OCI-M1 (cell line): ENCODE measurements at places on chromosomes 7 and 10.

DNA sequence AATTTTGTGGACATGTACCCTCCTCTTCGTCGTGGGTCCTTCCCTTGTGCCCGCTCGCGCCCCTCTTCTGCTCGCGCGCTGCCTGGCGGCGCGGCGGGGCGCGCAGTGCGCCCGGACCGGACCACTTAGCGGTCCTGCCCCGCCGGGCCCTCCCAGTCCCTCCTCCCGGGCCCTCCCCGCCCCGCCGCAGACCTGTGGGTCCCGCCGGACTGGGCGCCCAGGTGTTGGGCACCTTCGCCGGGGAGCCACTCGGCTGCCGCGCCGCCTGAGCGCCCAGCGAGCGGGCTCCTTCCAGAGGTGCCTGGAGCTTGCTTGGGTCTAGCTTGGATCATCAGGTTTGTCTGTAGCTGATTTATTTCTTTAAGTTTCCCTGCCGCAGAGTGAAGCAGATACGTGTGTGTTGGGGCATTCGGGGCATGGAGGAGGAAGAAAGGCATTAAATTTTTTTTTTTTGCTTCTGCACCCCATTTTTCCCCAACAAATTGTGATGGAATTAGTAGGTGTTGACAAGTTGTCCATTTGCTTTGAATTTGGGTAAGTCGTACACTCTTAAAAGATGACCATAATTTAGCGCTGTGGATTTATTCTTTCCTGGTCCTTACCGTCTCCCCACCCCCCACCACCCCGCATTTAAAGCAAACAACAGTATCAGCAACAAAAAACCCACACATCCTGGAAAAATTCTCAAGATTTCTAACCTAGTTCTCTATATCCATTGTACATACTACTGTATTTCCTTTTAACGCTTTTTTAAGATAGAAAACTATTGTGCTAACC is 905 bp downstream of the C1GALT1 start:
- DNase-seq: peak; percentile 47

DNA sequence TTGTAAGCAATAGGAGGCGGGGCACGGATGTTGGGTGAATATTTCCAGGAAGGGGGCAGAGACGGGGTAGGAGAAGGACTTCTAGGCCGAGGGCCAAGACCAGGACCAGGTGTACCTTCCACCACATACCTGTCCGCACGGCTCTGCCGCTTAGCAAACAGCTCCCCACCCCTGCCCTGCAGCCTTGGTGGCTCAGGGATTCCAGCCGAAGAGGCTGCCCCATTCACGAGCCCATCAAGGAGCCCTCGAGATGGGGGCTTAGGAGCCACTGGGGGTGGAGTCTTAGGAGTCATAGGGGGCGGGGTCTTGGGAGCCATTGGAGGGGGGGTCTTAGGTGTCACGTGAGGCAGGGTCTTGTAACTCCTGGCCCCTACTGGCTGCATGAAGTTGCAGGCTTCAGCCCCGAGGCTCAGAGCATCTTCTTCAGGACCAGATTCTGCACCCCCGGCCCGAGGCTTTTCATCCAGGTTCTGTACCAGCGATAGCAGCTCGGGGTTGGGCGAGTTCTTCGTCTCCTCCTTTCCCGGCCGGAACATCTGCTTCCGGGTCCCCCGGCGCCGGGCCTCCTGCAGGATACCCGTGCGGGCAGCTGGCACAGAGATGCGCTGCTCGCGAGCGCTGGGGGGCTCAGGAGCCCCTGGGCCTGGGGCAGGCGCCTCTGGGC is 6.1 kb upstream of the MYOZ1 start:
- DNase-seq: no peak

DNA sequence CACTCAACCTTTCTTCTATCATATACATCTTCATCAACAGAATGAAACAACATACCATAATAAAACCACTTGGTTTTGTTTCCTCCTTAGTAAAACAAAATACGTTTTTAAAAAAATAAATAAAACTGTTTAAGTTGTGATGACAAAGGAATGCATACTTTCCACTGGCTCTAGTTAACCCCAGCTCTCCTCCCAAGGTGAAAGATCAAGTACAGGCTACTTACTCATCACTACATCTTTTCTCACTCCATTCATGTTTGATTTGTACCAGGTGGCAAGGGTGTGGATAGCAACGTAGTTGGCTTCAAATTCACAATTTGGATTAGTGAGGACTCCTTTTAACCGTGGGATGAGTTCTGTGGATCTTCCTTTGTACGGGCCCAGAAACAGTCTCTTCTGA is 14.7 kb downstream of the OGA start:
- DNase-seq: no peak

- no peak for DNase-seq
Measured at GRCh38 chr7:133778472-133778871, 348.7 kb upstream of the LRGUK start.

- DNase-seq: no peak
Measured at GRCh38 chr7:147937428-147937827, 653.1 kb upstream of the C7orf33 start.

GRCh38 chr7:116809636-116810266 is 52.6 kb upstream of the CAPZA2 start:
- DNase-seq: peak; percentile 72

GRCh38 chr10:71622616-71623015 is 97.0 kb downstream of the C10orf105 start:
- no peak for DNase-seq

GRCh38 chr10:43200538-43201390 is 62.5 kb downstream of the CSGALNACT2 start:
- DNase-seq: no peak

- DNase-seq: peak; percentile 87
Measured at GRCh38 chr7:77923419-77923818, 124.8 kb downstream of the PHTF2 start.

DNA sequence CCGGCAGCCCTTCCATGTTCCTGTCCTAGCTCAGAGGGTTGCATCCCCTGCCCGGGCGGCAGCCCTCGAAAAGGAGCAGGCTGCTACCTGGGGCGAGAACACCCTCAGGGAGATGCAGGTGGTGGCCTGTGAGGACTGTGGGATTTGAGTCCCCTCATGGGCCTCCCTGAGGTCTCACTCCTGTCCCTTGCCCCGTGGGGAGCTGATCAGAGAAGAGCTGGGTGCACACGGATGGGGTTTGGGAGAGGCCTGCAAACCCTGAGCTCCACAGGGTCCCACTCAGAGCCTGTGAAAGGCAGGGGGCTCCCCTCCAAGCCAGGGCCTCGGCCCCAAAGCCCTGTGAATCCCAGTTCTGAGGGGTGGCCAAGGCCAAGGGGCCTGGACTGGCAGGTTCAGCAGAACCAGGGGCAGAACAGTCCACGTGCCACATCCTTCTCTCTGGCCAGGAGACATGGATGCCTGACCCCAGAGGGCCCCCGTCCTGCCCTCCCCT is 424 bp upstream of the CYP2W1 start:
- DNase-seq: no peak

DNA sequence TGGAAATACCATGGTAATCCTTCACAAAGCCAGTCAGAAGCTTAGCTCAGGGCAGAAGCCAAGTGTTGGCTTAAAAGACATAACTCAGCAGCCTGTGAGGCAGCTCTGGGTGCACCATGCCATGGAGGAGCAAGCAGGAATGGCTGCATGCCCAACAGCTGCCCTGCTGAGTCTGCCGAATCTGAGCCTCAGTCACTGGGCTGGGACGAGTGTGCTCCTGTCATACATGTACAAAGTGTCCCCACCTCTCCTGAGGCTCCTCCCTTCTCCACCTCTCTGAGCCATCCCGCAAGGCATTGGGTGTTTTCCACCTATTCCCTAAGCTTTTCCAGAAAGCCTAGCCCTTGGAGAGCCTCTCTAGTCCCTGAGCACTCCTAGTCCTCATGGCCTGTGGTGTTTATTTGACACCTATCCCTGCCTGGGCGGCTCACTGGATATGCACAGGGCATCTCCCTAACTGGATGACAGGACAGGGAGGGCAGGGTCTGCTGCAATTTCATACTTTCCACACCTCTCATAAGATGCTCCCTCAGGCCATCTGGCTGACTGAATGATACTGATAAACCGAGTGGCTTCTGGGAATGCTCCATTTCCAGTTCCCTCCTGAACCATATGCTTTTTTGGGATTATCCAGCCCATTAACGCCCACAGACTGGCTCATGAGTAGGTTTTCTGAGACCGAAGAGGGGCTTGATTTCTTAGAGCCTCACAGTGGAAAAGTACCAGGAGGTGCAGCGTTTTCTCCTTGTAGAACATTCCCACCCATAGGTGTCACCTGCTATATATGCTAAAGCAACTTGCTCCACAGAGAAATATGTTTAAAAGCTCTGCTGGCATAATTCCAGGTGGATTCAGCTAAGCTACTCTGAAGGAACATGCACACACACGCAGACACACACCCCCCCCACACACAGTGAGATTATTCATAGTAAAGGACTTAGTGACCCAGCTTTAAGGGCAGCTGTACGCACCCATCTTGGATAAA is 199.3 kb downstream of the SNX10 start:
- no peak for DNase-seq

- no peak for DNase-seq
Measured at GRCh38 chr7:130142654-130143333, 62.4 kb downstream of the TMEM209 start.

- DNase-seq: peak; percentile 71
Measured at GRCh38 chr10:90399782-90400181, 458.1 kb downstream of the HTR7 start.

GRCh38 chr10:111084366-111085255 is 7.8 kb downstream of the ADRA2A start:
- DNase-seq: no peak

DNA sequence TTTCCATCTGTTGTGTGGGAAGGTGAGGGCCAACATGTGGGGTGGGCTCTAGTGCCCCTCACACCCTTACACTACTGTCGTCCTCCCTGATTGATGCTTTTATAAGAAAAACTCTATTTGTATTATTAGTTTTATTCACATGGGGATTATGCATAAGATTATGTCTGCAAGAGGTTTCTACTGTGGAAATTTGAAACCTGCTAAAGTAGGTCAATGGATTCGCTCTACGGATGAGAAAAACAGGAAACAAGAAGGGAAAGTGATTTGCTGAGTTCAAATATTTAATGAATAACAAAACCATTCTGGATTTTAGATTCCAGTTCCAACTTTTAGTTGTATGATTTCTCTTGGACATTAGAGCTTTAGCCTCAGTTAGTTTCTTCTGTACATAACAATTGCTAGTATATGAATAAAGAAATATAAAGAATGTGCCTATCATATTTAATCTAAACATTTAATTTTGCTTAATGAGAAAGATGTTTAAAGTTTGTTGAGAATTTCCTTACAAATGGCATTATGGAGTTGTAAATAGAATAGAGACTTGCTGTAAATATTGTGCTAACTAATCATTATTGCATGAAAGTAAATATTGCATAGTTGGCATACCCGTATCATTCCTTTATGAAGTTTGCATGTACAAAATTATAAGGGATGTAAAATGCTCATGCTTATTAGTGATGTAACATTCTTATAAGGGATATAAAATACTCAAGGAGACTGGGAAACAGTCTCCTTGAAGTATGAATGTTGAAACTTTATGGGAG is 193.8 kb downstream of the THSD7A start:
- no peak for DNase-seq

DNA sequence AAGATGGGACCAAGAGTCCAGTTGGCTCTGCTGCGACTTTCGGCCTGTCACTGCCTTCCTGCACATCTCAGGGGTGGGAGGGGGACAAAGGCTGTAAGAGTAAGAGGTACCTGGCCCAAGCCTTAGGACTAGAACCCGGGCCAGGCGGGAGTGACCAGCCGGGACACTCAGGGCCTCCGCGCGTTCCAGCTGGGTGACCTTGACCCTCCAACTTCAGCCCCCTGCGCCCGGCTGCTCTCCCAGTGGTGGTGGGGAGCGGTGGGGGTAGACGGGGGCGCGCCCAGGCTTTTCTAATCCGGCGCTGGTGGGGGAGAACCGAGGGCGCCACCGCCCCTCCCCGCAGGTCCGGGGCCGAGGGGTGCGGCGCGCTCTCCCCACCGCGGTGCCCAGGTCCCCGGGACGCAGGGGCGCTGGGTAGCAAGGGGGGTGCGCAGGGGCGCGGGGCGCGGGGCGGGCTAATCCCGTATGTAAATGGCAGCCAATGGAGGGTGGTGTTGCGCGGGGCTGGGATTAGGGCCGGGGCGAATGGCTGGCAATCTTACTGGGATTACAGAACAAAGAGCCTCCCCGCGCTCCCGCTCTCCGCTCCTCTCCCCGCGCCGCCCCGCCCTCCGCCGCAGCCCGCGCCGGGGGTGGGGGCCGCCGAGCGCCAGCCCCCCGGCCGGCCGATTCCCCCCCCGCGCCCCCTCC is at the start of gene GTF2IRD1:
Gene GTF2IRD1 (plus strand): TSS at position 585 of the 690 bp plus-strand sequence. CDS start 54,175 bp downstream, outside the sequence.
- DNase-seq: peak; percentile 81

GRCh38 chr7:39554583-39555165 is 11.5 kb upstream of the YAE1 start:
- DNase-seq: no peak

DNA sequence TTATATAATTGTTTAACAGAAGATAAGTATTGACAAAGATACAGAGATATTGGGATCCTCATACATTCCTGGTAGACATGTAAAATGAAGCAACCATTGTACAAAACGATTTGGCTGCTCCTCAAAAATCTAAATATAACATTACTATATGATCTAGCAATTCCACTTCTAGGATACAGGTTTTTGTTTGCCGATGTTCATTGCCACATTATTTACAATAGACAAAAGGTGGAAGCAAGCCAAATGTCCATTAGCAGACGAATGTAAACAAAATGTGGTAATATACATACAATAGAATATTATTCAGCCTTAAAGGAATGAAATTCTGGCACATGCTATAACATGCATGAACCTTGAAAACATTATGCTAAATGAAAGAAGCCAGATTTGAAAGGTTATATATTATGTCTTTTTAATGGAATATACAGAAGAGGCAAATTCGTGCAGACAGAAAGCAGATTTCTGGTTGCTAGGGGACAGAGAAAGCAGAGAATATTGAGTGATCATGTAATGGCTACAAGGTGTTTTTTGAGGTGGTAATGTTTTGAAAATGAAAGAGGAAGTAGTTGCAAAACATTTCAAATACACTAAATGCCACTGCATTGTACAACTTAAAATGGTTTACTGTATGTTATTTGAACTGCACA is 44.9 kb downstream of the POLR1F start:
- DNase-seq: peak; percentile 30

GRCh38 chr10:130497056-130498010 is 361.1 kb downstream of the GLRX3 start:
- no peak for DNase-seq

- DNase-seq: no peak
Measured at GRCh38 chr7:92053312-92053711, 81.0 kb downstream of the CYP51A1 start.

- DNase-seq: no peak
Measured at GRCh38 chr7:159097661-159098423, 46.8 kb downstream of the VIPR2 start.
